Right cardiac atrium (tissue), 5 donors: ENCODE measurements at places on chromosomes 5 and 9.
A peak's percentile ranks its signal among the peaks of the same experiment; 100 is the strongest.

- no peak for DNase-seq
Measured at GRCh38 chr5:59863777-59864176, 29.7 kb downstream of the PDE4D start.

DNA sequence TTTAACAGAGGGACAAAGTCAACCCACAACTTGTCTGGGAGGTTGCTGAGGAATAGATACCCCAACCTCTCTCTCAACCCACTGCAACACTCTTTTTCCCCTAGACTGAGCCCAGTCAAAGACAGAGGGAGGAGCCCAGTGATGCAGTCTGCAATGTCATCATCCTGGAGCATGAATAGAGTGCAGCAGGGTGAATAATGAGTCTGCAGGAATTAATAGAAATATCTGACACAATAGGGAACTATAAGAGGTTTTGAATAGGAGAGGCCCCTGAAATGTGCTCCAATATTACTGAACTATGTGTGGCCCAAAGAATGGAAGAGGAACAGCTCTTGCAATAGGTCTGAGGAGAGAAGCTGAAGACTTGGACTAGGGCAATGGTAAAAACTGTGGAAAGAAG lies 59.1 kb downstream of the PDCD1LG2 start:
- no peak for DNase-seq

GRCh38 chr5:135458921-135459331 lies 6.8 kb upstream of the TIFAB start:
- peak; percentile 61 for DNase-seq

DNA sequence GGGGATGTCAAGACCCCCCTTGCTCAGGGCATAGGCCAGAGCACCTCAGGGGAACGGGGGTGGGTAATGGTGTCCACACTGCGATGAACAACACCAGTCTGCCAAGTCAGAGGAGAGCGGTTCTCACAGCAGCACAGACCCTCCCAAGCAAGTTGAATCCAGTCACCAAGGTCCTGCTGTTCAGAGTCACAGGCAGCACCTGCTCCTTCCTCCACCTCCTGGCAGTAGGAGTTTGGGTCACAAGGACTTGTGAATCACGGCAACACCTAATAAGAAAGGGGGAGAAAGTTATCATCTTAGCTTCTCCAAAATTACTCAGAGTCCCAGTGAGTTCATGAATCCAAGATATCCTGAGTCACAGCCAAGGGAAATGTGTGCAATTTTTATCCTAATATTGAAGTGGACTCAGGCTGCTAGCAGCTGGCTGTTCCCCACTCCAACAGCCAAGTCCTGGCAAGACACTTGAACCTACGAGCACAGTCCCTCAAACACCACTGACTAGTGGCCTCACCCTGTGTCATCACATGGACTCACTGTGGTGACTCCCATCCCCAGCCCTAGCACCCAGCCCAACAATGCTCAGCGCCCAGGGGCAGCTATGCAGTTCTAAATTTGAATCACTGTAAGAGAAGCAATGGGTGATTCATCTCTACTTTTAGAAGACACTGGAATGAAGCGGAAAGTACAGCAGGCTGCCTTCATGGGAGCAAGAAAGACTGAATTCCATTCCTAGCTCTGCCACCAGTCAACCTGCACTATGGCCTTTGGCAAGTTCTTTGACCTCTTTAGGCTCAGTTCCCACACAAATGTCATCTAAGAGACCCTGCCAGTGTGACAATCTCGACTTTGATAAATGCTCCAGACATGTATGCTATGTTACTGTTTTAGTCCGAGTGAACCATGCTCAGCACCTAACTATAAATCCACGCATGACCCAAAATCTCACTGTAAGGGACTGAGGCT lies 113.7 kb downstream of the KLHL3 start:
- peak; percentile 80 for DNase-seq

DNA sequence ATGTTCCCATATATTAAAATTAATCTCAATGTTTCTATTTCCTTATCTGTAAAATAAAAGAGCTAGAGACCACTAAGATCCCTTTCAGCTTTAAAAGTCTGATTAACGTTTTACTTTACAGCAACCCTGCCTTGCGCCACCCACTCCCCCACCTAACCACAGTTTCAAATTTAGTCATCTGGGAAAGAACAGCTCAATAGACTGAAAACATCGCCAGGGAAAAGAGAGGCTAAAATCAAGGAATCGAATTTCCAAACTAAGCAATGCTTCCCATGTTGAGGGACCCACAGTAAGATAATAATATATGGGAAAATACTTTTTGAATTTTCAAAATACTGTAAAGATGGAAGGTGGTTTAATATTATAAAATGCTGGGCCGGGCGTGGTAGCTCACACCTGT lies 6.6 kb downstream of the SAXO1 start:
- DNase-seq, result no peak

DNA sequence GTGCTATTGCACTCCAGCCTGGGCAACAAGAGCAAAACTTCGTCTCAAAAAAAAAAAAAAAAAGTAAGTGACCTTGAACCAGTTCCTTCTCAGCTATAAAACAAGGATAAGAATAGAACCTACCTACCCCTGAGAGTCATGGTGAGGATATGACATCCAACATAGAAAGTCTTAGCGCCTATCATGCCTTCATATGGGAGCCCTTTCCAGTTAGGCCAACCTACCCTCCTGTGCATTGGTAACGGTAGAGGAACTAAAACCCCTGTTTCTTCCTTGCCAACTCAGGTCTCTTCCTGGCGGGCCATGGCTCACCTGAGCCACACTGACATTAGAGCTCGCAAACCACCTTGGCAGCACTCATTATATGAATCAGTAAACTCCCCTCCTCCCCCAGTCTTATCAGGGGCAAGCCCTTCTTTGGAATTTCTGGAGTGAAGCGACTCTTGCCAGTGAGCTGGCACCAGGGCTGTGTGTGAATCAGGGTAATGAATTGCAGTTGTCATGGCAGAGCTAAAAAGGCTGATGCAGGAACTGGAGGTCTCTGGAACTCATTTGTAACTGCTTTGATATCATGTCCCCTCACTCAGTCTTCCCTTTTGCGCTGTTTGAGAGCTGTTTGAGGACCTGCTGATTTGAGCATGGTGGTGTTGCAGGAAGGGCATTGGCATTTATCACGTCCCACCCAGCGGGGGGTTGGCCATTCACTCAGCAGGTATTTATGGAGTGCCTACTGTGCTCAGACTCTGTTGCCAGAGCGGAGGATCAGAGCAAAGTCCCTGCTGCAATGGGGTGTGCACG lies 10.3 kb downstream of the WWC1 start:
- no peak for DNase-seq

DNA sequence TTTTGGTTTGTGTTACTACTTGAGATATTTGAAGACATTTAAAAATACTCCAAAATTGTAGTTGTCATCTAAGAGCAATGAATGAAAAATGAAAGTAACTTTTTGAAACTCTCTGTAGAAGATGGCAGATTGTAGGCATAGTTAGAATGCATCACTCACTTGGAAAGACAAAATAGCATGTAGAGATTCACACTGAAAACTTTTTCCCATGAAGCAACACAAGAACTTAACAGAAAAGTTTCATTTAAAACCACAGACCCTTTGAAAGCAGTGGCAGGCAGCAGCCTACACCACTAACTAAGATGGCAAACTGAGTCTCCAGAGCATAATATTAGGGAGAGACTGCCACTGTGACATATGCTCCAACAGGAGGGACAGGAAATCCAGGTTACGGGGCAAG lies 18.9 kb upstream of the FAM174A start:
- no peak for DNase-seq

- DNase-seq, result no peak
Measured at GRCh38 chr9:136044971-136045594, 50.0 kb downstream of the NACC2 start.

DNA sequence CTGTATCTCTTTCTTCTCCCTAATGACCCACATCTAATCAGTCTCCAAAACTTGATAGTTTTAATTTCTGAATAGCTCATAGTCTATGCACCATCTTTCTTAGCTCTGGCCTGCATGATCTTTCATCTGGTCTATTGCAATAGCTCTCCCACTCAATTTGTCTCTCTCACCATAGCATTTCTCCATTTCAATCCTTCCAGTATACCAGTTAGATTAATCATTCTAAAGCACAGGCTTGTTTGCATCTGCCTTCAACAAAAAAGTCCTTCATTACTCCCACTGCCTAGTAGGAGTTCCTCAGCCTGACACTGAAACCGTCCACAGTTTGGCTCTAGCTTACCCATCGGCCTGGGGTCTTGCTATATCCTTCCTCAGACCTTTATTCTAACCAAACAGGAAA lies 344.9 kb downstream of the ENC1 start:
- DNase-seq, result no peak

- DNase-seq, result peak; percentile 63
Measured at GRCh38 chr9:112532427-112532826, 45.8 kb downstream of the KIAA1958 start.

DNA sequence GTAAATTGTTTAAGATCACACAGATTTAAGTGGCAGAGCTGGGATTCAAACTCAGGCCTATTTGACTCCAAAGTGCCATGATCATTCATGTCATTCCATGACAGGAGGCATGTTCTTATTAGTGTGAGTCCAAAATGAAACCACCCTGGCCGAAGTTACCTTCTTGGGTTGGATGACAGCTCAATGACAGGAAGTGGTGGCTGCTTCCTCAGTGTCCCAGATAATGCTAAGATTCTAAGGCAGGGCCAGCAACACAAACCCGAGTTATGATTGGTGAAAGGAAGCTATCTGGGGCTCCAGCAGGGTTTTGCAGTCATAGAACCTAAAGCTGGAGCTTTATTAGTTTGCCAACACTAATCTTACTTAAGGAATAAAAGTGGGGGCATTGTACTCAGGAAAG lies 340.4 kb downstream of the SLIT3 start:
- DNase-seq, result no peak

DNA sequence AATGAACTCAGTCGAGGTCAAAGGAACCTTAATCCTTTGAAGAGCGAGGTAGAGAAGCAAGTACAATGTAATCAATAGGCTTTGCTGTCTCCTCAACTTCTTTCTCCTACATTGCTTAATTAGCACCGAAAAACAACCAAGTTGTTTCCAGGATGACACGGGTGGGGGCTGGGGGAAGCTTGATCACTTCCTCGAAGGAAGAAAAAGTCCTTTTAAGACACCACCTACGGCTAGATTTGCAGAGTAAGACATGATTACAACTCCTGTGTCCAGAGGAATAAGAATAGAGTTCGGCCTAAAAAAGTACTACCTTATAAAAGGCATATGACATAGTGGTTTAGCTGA lies 811 bp upstream of the ARRDC3 start:
- DNase-seq, result peak; percentile 66

DNA sequence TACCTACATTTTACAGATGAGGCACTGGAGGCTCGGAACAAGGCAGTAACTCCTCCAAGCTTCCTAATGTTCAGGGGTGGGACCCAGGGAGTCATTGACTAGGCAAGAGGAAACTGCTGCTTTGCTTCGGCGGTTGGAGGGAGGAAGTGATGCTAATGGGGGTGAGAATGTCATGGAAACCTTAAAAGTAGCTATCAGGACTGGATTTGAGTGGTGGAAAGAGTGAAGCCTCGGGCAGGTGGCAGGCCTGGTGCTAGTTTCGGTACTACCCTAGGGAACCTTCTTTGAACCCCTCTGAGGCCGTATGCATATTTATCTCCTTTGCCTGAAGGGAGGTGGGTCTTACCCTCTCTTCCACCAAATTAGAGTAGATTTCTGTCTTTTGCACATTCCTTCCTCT lies 1.6 kb downstream of the BSPRY start:
- DNase-seq, result no peak

DNA sequence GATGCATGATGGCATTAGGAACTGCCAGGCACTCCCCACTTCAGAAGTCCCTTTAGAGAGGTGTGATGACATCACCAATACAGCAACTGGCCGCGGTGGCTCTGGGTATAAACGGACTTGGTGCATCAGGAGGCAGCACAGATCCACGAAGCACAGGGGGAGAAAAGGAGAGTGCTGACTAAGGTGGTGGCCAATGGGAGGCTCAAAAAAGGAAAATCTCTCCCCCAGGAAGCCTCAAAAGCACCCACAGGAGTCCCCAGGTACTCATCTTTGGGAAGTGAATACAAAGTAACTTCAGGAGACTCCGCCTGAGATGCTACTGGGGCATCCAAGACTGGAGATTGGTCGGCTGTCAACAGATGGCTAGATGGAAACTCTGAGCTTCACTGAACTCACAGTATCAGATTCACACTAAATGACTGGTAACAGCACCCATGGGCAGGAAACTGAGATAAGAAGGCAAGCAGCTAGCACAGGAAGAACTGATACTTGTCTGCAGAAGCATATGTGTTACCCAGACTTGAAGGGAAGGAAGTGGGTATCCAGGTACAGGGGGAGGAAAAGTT lies 7.6 kb downstream of the TTC39B start:
- no peak for DNase-seq

GRCh38 chr9:91193658-91194391 lies 167.9 kb downstream of the AUH start:
- DNase-seq, result peak; percentile 91

GRCh38 chr5:154484393-154485095 lies 6.5 kb upstream of the HAND1 start:
- DNase-seq, result no peak

DNA sequence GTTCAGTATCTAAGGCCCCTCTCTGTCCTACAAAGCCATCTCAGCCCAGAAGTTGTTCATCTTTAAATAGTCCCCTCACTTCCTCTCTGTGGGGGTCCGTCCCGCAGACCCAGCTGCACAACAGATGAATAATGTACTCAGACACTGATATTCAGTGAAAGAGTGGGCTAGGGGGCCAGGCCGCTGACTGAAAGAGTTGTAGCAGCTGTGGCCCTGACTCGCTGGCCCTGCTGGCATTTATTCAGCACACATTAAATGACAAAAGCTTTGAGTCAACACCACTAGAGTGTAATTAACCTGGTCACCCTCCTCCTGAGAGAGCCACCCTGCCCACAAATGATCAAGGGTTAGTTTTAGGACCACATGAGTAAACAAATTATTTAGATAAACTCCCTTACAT lies 76.3 kb downstream of the MED10 start:
- no peak for DNase-seq

GRCh38 chr9:17422994-17423680 lies 155.7 kb upstream of the SH3GL2 start:
- no peak for DNase-seq

DNA sequence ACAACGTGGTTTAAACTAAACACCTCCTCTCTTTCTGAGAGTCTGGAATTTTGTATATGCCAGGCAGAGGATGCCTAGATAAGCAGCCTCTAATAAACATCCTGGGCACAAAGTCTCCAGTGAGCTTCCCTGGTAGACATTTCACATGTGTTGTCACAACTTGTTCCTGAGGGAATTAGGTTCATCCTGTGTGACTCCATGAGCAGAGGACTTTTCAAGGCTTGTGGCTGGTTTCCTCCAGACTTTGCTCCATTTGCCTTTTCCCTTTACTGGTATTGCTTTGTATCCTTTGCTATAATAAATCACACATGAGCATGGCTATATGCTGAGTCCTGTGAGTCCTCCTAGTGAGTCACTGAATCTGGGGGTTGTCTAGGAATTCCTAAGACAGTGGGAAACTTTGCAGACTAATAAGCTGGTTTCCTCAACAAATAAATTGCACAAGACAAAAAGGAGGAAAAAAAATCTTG lies 77.4 kb downstream of the NR2F1-AS1 start:
- DNase-seq, result no peak

DNA sequence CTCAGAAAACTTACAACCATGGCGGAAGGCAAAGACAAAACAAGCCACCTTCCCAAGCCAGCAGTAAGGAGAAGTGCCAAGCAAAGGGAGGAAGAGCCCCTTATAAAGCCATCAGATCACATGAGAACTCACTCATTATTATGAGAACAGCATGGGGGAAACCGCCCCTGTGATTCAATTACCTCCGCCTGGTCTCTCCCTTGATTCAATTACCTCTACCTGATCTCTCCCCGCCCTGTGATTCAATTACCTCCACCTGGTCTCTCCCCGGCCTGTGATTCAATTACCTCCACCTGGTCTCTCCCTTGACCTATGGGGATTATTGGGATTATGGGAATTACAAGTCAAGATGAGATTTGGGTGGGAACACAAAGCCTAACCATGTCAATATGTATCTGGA lies 467.3 kb upstream of the FTMT start:
- DNase-seq, result no peak
